ENCODE measurements at places on chromosomes 6 and 20.

DNA sequence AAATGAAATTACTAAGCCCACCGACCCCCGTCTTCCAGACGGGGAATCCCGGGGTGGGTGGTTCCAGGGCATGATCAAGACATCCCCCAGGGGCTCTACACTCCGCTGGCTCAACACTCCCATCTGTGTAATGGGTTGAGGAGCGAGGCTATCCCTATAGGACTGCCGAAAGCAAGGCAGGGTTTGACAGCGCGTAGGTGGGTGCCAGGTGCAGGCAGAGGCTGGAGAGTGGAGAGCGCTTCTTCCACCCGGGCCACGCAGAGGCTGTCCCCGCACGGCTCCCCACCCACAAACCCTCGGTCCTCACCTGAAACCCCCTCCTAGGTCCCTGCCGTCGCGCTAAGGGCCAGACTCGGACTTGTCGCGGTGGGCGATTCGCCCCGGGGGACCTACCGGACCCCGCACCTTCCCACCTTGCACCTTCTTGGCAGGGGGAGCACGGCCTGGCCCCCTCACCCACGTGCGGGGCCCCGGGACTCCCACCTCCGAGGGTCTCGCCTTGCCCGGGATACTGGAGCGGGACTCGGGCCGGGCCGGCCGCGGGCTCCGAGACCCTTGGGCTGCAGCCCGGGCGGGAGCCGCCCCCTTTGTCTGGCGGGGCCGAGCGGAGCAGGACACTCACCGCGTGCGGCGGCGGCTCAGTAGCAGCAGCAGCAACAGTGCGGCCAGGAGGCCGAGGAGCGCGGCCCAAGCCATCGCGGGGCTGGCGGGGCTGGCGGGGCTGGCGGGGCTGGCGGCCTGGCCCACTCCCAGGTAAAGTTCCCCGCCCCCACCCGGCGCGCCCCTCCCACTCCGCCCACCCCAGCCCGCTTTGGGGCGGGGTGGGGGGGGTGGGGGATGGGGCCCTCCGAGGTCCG is at the start of gene PTGIS:
TSS of gene PTGIS (minus strand) at position 717 of the 857 bp plus-strand sequence. CDS start at position 696, 21 bp downstream.
- peak within 1 kb of the TSS; percentile 12 for H3K27ac ChIP-seq
- peak within 1 kb of the TSS; percentile 58 for H3K4me3 ChIP-seq
- no peaks in the 10 kb centered on the region for H3K36me3 ChIP-seq

- no peaks in the 10 kb centered on the region for H3K36me3 ChIP-seq
- no peaks in the 10 kb centered on the region for H3K4me1 ChIP-seq
- no peak overlapping the region for H3K27ac ChIP-seq
- H3K27me3 ChIP-seq, result no peaks in the 10 kb centered on the region
- no peak overlapping the region for H3K4me3 ChIP-seq
Measured at GRCh38 chr6:123434186-123434585, 202.6 kb downstream of the TRDN start.

DNA sequence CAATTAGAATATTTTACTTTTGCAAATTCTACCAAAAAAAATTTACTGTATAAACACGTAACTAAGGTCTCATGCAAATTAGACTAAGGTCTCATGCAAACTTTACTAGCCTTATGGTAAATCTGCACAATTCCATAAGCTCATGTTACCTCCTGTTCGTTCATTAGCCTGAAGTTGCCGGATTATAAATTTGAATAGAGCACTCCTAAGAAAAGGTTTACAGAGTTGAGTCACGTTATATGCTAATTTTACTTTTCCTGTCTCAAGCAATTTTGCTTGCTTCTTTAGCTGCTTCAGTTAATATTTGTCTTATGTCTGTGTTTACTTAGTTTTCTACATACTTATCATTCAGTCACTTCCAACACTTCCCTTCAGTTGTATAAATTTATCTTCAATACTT is 1434.0 kb upstream of the EYS start:
- no peaks in the 10 kb centered on the region for H3K4me1 ChIP-seq
- no peak overlapping the region for H3K27ac ChIP-seq
- H3K4me3 ChIP-seq, result no peak overlapping the region
- H3K27me3 ChIP-seq, result no peaks in the 10 kb centered on the region
- no peak for DNase-seq
- H3K36me3 ChIP-seq, result no peaks in the 10 kb centered on the region

DNA sequence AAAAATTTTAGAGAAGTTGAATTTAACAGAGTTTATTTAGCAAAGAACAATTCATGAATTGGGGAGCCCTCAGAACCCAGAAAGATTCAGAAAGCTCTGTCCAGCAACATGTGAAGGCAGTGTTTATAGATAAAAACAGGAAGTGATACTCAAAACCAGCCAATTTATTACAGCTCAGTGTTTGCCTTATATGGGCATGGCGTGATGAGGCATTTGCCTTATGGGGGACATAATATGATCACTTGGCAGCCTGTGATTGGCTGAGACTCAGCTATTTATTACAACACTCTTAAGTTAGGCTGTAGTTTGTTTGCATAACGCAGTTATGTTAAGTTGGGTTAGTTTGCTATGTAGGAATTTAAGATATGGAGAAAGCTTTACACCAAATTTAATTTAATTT is 11.5 kb downstream of the HLA-DPA1 start:
- DNase-seq, result no peak
- no peaks in the 10 kb centered on the region for H3K36me3 ChIP-seq
- H3K27me3 ChIP-seq, result peaks cover 19% of the 10 kb centered on the region
- H3K4me3 ChIP-seq, result no peak overlapping the region
- H3K27ac ChIP-seq, result no peak overlapping the region

DNA sequence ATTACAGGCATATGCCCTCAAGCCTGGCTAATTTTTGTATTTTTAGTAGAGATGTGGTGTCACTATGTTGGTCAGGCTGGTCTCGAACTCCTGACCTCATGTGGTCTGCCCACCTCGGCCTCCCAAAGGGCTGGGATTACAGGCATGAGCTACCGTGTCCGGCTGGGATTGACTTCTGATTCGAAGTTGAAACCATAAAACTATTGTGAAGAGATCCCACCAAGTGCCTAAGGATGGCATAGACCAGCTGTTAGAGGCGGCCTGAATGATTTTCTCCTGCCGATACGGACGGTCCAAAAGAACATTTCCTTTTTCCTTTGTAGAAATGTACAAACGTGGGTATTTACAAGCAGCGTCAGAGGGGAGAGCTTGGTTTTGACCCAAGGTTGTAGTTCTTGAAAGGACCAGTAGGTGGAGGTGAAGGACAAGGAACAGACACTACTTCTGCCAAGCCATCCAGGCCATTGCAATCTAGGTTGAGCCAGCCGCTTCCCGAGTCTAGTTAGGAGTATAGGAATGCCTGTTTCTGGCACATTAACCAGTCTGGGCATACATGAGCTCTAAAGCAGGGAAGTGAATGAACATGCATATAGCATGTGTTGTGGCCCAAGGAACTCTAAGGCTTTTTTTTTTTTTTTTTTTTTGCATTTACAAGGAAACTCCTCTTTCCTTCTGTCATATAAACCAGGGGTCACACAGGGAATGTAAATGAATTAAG is 29.0 kb downstream of the MOCS3 start:
- 0 out of 2 replicates have a peak, but pooled peaks cover 7% of the 10 kb centered on the region for H3K27me3 ChIP-seq
- H3K4me3 ChIP-seq, result no peak overlapping the region
- H3K27ac ChIP-seq, result no peak overlapping the region
- no peaks in the 10 kb centered on the region for H3K36me3 ChIP-seq

DNA sequence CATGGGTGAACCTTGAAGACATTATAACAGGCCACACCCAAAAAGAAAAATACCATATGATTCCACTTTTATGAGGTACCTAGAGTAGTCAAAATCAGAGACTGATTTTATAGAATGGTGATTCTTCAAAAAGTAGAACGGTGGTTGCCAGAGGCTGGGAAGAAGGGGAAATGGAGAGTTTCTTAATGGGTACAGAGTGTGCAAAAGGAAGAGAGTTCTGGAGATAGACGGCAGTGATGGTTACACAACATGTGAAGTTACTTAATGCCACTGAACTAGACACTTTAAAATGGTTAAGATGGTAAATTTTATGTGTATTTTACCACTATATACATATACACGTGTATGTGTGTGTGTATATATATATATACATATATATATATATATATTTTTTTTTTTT is 80.8 kb downstream of the PRND start:
- no peaks in the 10 kb centered on the region for H3K27me3 ChIP-seq
- DNase-seq, result no peak
- H3K4me3 ChIP-seq, result no peak overlapping the region
- no peak overlapping the region for H3K27ac ChIP-seq
- H3K4me1 ChIP-seq, result no peaks in the 10 kb centered on the region
- H3K36me3 ChIP-seq, result no peaks in the 10 kb centered on the region

DNA sequence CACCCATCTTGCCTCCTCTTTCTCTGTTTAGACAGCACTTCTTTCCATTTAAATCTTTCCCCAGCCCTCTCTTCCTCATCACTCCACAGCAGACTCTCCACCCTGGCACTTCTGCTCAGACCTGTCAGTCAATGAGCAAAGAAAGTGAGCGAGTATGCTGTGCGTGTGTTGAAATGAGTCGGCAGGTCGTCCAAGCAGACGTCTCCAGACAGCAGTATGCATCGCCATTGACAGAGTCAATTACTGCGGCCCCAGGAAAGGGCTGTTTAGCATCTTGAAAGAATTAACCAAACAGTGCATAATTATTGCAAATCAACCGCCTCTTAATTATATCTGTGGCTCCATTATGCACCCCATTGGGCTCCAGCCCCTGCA is 54.8 kb upstream of the KCNG1 start:
- peaks cover 89% of the 10 kb centered on the region for H3K27me3 ChIP-seq
- no peak for DNase-seq
- no peaks in the 10 kb centered on the region for H3K4me1 ChIP-seq

GRCh38 chr6:3557336-3557735 is 100.5 kb upstream of the SLC22A23 start:
- no peaks in the 10 kb centered on the region for H3K36me3 ChIP-seq
- H3K27ac ChIP-seq, result no peak overlapping the region
- no peaks in the 10 kb centered on the region for H3K27me3 ChIP-seq

GRCh38 chr20:32387252-32387651 is 29.1 kb downstream of the ASXL1 start:
- no peak for DNase-seq
- H3K27ac ChIP-seq, result no peak overlapping the region
- no peaks in the 10 kb centered on the region for H3K4me1 ChIP-seq
- H3K27me3 ChIP-seq, result no peaks in the 10 kb centered on the region
- peaks cover 25% of the 10 kb centered on the region for H3K36me3 ChIP-seq

DNA sequence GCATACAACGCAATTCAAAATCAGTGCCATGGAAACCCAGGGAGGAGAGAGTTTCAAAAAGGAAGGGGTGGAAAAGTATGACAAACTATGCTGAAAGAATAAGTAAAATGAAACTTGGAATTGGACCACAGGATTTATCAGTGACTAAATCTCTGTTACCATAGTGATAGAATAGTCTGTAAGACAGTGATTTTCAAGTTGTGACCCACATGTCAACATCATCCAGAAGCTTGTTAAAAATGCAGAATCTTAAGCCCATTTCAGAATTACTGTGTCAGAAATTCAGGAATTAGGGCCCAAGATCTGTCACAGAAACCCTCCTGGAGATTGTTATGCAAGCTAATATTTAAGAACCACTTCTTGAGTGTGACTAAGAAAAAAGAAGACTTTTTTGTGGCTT is 417.7 kb upstream of the JAG1 start:
- no peak overlapping the region for H3K27ac ChIP-seq
- H3K4me3 ChIP-seq, result no peak overlapping the region
- no peaks in the 10 kb centered on the region for H3K27me3 ChIP-seq
- DNase-seq, result no peak

- peaks cover 7% of the 10 kb centered on the region for H3K27me3 ChIP-seq
- H3K36me3 ChIP-seq, result no peaks in the 10 kb centered on the region
- no peak overlapping the region for H3K4me3 ChIP-seq
- H3K27ac ChIP-seq, result no peak overlapping the region
Measured at GRCh38 chr20:23315099-23315498, 35.5 kb upstream of the NXT1 start.

- no peaks in the 10 kb centered on the region for H3K4me1 ChIP-seq
- no peaks in the 10 kb centered on the region for H3K27me3 ChIP-seq
- H3K27ac ChIP-seq, result no peak overlapping the region
- no peak overlapping the region for H3K4me3 ChIP-seq
- DNase-seq, result no peak
- H3K36me3 ChIP-seq, result no peaks in the 10 kb centered on the region
Measured at GRCh38 chr6:132748446-132748845, 9.3 kb downstream of the VNN2 start.

DNA sequence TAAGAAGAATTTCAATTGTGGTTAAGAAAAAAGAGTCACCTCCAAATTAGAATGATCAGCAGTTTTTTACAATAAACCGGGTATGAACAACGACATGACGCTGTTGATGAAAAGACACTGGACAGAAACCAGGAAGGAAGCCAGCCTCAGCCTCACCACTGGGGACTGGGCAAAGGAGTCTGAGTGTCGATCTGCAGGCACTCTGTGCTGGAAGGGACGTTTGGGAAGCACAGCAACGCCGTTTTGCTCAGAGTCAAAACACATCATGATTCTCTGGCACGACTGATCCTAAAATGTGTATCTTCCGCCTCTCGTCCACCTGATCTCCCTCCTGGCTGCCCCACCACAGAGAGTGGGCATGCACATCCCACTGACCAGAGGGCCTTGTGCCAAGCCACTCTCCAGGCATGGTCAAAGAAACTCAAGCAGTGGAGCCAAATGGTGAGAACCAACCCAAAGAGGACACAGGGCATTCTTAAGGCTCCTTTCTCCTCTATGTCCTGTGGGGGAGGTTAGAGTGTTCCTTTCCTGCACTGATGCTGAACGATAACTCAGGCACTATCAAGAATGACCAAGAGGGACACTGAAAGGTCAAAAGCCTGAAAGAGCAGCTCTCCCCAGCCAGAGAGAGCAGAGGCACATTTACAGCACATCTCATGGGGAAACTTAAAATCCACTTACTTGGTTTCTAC is 68.8 kb downstream of the AGPAT4 start:
- H3K27ac ChIP-seq, result no peak overlapping the region
- peaks cover 16% of the 10 kb centered on the region for H3K27me3 ChIP-seq
- no peak overlapping the region for H3K4me3 ChIP-seq
- H3K36me3 ChIP-seq, result no peaks in the 10 kb centered on the region
- no peak for DNase-seq
- H3K4me1 ChIP-seq, result no peaks in the 10 kb centered on the region

DNA sequence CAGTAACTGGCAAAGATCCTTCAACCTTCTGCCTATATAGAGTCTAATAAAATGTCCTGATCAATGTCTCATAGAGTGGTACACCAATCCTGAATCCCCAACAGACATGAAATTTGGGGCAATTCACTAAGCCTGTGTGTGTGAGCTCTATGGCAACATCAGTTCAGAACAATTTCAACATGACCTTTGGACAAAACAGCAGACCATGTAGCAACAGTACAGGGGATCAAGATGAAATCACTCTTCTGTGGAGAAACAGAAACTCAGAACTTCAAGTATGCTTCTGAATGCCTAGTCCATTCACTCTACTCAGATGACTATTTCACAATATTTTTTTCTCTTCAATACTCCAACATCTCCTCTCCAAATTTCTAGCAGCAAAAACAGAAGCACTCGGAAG is 49.1 kb upstream of the OPRM1 start:
- no peak for DNase-seq
- H3K27ac ChIP-seq, result no peak overlapping the region
- H3K36me3 ChIP-seq, result no peaks in the 10 kb centered on the region
- no peaks in the 10 kb centered on the region for H3K27me3 ChIP-seq

- DNase-seq, result no peak
- H3K4me3 ChIP-seq, result no peak overlapping the region
- H3K27me3 ChIP-seq, result no peaks in the 10 kb centered on the region
Measured at GRCh38 chr6:143752459-143752858, 74.7 kb downstream of the PHACTR2 start.

- H3K4me3 ChIP-seq, result no peak overlapping the region
- no peak overlapping the region for H3K27ac ChIP-seq
- no peak for DNase-seq
Measured at GRCh38 chr6:6405031-6405430, 84.6 kb upstream of the F13A1 start.

Data from PC-9 (cell line).